ENCODE measurements at places on chromosomes 2 and 18.

- no peak for DNase-seq
Observed at GRCh38 chr2:159558479-159558878, 57.9 kb downstream of the BAZ2B start.

DNA sequence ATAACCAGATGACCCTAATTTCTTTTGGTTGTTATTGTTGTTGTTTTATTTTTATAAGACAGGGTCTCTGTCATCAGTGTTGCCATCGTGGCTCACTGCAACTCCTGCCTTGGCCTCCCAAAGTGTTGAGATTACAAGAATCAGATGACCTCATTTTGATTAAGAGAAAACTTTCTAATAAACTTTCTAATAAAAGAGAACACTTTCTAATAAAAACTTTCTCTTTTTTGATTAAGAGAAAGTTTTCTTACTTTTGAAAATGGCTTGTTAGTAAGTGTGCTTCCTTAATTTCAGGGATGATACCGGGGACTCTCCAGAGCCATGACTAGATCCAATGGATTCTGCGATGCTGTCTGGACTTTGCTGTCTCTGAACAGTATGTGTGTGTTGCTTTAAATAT, 7.7 kb downstream of the CENPA start:
- no peak for DNase-seq

GRCh38 chr18:47311585-47311984, 60.1 kb upstream of the SKOR2 start:
- no peak for DNase-seq

DNA sequence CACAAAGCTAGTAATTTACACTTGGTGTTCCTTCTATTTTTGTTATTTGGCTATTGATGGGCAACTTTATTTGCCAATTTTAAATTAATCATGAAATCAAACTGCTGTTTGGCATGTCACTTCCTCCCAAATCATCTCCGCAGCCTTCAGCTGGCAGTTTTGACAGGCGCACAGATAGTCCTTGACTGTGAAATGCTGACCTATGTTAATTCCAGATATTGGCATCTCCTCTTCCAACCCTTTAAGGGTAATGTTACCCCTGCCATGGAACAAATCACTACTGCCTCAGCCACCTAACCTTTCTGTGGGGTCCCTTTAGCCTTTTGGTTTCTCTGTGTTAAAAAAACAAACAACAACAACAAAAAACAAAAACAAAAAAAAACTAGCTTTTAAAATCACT, 182.4 kb upstream of the TANK start:
- DNase-seq, result no peak

DNA sequence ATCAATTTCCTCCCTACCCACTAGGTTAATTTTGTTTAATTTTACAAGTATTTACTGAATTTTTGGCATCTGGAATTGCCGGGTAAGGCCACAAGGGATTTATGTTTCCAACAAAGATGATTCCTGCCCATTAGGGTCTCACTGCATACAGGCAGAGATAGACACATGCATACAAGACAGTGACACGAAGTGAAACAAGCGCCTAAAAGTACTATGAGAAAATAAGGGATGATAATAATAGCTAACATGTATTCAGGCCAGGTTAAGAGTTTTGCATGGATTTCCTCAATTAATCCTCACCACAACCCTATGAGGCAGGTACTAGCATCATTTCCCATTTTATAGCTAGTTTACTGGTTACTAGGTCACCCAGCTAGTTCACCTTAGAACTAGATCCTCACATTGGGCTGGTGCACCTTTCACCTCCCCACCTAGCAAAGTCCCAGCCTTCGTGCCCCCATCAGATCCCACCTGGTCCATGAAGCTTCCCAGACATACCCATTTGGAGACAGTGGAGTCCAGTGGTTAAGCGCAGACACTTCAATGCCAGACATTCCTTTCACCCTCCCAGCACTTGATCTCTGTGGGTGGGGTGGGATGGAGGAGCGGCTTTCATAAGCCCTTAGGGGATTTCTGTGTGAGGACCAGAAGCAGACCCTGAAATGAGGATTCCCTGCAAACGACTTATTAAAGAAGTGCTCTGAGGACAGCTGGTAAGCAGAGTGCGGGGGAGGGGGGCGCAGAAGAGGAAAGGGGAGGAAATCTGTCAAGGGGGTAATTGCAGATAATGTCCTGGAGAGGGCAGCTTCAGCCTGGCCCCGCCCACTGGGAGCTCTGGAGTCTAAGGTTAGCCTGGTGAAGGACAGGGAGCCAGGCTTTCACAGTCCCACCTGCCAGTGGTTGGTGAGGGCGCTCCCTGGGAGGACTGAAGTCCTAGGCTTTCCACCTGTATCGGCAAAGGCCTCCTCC, 5.8 kb upstream of the DGUOK start:
- no peak for DNase-seq

DNA sequence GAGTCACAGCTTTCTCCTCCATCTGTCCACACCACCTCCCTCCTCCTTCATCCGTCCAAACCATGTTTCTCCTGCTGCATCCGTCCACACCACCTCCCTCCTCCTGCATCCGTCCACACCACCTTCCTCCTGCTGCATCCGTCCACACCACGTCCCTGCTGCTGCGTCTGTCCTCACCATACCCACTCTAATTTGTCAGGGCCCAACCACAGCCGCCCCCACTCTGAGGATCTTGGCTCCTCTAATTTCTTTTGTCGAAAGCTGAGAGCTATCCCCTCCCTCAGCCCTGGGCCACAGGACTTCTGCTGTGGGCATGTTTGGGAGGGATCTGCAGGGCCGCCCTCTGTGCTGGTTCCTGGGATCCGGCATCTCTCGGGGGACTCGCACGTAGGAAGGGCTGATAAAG, 67.4 kb downstream of the TPO start:
- DNase-seq, result no peak

DNA sequence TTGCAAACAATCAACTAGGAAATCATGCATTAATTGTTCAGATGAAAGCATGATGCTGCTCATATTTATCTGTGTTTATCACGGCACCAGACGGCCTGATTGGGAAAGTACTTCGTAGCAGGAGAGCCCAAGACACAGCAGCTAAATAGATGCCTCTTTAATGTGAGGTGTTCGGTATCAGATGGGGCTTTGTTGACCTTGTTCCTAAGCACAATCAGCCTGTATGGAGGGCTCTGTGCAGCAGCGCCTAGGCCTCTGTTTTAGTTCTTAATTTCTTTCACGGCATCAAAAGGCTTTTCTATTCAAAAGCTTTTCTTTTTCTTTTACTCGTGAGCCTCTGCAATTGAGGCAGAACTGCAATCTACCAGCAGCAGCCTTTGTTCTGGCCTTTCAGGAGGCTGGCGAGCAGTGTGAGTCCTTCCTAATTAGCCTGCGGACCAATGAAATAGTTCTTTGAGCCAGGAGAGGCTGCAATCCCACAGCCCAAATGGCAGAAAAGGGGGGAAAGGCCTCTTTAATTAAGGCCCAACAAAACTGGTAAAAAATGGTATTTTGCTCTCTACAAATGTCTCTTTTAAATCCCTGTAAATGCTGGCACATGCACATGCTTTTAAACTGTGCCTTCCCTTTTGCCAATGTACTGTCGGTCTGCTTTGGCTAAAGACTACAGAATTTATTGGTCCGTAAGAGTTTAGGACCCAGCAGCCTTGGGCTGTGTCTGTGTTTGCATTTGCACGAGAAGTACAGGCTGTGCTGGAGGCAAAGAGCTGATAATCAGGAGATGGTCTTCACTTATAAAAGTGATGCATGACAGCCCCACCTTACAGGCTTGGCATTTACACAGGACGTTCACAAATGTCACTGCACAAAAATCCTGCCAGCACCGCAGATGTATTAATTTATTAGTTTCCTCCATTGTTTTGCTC, 159.6 kb downstream of the RND3 start:
- no peak for DNase-seq

- no peak for DNase-seq
Observed at GRCh38 chr2:126719833-126720351, 63.9 kb downstream of the GYPC start.

- DNase-seq, result no peak
Observed at GRCh38 chr18:45569566-45570275, 45.6 kb upstream of the SLC14A2 start.

DNA sequence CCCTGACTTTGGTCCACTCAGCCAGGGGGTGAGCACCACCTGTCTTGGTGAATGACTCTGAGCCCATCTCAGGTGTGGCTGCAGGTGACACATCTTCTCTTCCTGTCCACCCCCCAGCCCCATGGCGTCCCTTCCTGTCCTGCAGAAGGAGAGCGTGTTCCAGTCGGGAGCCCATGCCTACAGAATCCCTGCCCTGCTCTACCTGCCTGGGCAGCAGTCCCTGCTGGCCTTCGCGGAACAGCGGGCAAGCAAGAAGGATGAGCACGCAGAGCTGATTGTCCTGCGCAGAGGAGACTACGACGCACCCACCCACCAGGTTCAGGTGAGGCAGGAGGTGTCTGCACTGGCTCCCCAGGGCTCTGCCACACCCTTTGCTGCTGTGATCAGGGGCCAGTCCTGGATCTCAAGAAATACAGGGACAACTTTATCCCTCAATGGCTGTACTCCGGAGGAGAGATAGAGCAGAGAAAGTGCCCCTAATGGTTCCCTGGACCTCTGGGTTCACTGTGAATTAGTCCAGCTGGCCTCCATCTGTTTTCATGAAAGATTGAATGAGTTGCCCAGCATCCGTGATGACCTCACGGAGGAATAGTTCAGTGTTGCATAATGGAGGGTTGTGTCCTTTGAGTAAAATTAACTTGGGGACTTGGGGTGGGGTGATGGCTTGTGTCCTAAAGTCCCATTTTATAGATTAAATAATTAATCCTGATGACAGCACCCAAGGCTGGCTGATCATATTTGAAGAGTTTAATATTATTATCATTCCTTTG, at the start of gene NEU2:
TSS of gene NEU2 (plus strand) at position 122 of the 770 bp plus-strand sequence. CDS start at position 122, 0 bp downstream.
- DNase-seq, result no peak

GRCh38 chr2:15588329-15588919, 3.2 kb upstream of the DDX1 start:
- no peak for DNase-seq

DNA sequence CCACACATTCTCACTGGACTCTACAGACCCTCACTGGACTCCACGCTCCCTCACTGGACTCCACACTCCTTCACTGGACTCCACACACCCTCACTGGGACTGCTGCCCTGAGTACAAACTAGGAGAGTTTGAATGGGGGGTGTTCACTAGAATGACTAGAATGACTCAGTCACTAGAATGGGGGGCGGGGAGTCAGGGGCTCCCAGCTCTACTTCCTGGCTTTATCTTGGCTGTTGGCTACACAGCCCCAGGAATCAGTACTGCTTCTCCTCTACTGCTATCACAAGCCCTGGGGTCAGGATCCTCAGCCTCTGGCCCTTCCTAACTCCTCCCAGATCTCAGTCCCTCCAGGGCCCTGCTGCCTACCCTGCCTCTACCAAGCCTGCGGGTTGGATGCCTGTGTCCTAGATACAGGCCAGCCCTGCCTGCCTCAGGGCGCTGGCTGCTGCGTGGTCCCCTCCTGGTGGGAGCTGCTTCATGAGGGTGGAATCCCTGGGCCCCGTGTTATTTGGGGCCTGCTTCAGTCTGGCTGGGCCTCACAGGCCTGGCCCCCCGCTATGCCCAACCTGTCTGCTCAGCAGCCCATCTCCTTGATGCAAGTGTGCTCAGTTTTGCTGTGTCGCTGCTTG, 7.8 kb downstream of the PTMA start:
- DNase-seq, result no peak

DNA sequence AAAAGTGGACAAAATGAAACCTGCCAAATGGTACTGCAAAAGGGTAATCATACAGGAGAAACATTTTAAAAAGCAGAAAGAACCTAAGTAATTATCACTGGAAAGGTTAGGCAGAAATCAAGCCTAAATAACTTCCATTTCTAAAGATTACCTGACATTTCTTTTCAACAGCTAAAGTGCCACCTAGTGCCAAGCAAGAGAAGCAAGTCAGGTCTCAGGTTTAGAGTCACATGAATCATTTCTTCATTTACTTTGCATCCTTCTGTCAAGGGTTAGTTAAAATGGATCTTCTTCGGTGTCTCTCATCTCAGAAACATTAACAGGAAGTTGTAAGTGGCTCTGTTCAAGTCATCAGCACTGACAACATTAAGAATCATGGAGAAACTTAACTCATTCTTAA, 90.3 kb downstream of the AKAIN1 start:
- DNase-seq, result no peak

GRCh38 chr2:238591732-238592131, 165.0 kb downstream of the ASB1 start:
- no peak for DNase-seq

DNA sequence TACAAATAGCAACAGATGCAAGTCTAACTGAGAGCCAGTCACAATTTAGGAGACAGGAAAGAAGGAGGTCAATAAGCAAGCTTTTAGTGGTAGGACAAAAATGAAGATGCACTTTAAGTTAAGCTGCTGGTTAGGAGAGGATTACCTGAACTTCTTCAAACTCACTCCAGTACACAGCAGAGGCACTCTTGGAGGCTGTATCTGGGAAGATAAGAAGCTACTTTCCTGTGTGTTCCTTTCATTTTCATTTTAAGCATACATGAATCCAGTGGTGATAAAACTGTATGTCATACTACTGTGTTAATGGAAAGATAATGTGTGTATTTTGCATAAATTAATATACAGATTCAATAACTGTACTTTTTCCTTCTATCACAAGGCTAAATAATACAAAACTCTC, 49.6 kb downstream of the HYCC2 start:
- no peak for DNase-seq
